NCI-H1930 (cell line): ENCODE measurements at places on chromosomes 4 and X.

- DNase-seq = no peak
Measured at GRCh38 chr4:72446353-72447055, 122.5 kb downstream of the ADAMTS3 start.

- no peak for DNase-seq
Measured at GRCh38 chr4:138298866-138299265, 56.7 kb upstream of the SLC7A11 start.

- no peak for DNase-seq
Measured at GRCh38 chr4:38687571-38688011, 23.6 kb downstream of the KLF3 start.

- DNase-seq = no peak
Measured at GRCh38 chr4:163948920-163949455, 454.5 kb downstream of the TMA16 start.

GRCh38 chr4:147984065-147984777 lies 252.3 kb downstream of the ARHGAP10 start:
- no peak for DNase-seq

- no peak for DNase-seq
Measured at GRCh38 chr4:76526585-76526990, 91.6 kb downstream of the SHROOM3 start.

DNA sequence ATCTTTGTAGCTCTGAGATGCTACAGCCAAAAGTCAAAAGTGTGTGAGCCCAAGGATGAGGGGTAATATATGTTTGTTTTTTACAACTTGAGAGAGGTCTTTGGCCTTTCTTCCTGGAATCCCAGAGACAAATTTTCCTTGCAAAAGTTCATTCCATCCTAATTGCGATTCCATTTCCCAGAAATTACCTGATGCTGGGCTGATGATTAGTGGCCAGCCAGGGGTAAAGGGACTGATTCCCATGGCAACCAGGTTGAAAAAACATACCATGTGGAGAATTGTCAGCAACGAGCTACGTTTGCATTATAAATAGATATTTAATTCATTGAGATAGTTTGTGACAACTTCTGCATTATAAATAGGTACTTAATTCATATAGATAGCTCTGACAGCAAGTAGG lies 17.8 kb downstream of the IGSF1 start:
- DNase-seq = no peak

GRCh38 chr4:119191505-119191904 lies 21.0 kb upstream of the USP53 start:
- DNase-seq = no peak

GRCh38 chr4:88753658-88754571 lies 56.3 kb upstream of the NAP1L5 start:
- DNase-seq = no peak

DNA sequence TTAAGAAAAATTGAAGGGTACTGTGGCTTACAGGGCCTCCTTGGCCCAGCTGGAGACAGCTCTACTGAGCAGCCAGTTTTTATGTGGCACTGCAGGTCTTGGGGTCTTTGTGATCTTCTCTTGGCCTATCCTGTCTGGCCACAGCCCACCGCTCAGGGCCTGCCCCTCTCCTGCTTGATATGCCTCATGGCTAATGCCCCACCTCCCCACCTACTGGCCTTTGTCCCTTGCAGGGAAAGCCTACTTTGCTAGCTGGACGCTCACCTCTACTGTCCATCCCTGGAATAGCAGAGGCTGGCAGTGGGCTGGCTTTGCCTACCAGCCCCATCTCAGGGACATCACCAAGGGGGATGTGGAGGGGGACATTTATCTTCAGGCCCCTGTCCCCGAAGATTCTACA lies 134.1 kb downstream of the PJA1 start:
- DNase-seq = no peak

DNA sequence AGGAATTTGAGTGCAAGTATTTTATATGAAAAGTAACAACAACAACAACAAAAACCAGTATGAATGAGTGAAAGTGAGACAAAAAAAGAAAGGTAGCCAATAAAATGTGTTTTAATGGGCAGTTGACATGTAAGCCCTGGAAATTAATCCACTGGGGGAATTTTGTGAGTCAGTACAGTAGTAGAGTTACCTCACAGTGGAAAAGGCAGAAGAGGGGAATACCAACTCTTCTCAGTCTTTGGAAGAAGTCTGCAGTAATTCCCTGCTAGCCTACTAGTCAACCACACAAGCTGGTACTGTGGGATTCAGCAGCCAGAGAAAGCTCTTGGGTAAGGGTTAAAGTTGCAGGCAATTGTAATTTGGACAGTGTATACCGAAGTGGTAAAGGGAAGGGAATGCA lies 76.3 kb upstream of the IL15 start:
- DNase-seq = no peak

DNA sequence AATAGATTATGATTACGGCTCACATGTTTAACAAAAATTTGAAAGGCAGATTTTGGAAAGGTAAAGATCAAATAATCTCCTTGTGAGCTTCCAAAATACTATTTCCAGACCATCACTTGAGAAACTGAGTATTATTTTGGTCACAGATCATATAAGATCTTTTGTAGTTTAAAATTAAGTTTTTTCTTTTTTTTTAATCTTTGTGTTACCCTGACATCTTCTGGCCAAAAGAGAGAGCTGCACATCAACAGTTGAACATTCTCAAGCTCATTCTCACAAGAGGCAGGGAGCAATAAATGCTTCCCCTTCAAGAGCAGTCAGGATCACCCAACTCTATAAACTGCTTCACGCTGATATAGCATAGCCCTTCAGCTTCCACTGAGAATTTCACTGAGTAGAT lies 15.9 kb downstream of the TMEM192 start:
- no peak for DNase-seq

- peak; percentile 80 for DNase-seq
Measured at GRCh38 chrX:54357414-54358377, at the start of gene WNK3. TSS of gene WNK3 (minus strand) at chrX:54358046.

DNA sequence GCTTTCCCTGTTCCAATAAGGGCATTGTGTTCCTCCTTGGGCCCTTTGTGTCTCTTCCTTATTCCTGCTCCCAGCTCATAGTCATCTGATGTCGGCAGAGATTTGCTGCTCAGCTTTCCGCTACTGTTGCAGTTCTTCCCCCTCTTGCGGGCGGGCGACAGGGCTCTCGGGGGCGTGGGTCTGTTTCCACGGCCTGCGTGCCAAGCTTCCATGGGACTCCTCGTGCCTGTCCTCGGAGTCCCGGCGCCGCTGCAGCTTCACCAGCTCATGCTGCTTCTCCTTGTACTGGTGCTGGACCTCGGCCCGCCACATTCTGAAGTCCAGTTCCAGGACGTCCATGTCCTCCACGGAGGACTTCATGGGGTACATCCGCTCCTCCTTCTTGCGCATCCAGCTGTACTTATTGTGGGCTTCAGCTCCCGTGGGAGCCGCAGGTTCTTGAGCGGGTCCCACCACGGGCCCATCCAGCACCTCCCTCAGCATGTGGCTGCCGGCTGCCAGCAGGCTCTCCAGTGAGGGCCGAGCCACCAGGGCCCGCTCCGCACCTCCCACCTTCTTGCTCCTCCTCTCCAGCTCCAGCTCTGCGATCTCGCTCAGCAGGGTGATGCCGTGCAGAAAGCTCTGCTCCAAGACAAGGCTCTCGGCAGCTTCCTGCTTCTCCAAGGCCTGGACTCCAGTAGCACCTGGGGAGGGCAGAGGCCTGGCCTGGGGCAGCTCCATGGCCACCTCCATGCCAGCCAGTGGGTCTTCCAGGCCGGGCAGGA lies 74.1 kb upstream of the UCP1 start:
- DNase-seq = no peak

DNA sequence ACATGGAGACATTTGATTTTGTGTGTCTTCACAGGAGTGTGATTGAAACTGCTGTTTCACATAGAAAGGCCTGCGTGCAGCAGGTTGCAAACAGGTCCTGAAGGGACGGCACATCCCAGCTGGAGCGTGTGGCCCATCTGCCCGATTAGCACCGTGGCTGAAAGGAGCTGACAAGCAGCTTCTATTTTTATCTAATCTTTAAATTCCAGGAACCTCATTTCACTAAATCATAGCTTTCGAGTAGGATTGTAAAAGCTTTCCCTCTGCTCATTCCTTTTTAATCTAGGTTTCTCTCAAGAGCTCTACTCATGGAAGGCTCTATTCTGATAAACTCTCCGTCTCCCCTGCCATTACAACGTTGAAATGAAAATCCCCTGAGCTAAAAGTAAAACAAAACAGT lies 106.8 kb downstream of the FSTL5 start:
- DNase-seq = no peak

GRCh38 chr4:17492058-17492741 lies 19.7 kb downstream of the QDPR start:
- DNase-seq = no peak

- DNase-seq = no peak
Measured at GRCh38 chr4:78707793-78708192, 68.4 kb upstream of the BMP2K start.

GRCh38 chrX:17020851-17021821 lies 74.7 kb downstream of the REPS2 start:
- DNase-seq = no peak

- no peak for DNase-seq
Measured at GRCh38 chr4:165175879-165176278, 31.5 kb upstream of the KLHL2 start.

DNA sequence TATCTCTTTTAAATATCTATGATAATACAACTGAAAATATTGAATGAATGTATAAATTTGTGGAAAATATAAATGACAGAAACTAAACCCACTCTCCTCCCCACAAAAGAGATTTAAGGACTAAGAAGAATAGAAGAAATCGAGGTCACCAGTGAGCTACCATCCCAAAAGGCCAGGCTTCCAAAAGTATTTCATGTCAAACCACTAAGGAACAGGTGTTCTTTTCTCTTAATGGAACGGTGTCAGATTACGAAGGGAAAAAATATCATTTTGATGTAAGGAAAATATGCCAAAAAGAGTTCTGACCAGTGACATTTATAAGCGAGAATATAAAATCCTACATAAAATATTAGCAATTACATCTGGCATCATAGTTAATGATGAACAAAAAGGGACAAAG lies 13.6 kb upstream of the TCEAL4 start:
- DNase-seq = no peak

GRCh38 chr4:184416913-184417734 lies 57.2 kb downstream of the IRF2 start:
- DNase-seq = no peak

- no peak for DNase-seq
Measured at GRCh38 chrX:46649421-46650260, 76.1 kb downstream of the CHST7 start.

DNA sequence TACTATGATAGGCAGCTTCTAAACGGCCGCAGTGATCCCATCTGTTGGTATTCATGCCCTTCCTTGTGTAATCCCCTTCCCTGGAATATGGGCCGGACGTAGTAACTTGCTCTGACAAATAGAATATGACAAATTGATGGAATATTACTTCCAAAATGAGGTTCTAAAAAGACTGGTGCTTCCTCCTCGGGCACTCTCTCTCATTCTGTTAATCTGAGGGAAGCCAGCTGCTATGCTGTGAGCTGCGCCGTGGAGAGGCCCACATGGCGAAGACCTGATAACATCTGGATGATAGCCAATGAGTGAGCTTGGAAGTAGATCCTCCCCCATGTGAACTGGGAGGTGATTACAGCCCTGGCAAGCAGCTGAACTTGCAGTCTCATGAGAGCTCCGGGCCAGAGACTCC lies 27.2 kb upstream of the SLC25A4 start:
- DNase-seq = no peak

- DNase-seq = no peak
Measured at GRCh38 chr4:184024637-184025036, 119.5 kb downstream of the STOX2 start.

GRCh38 chr4:12116009-12116552 lies 687.4 kb upstream of the HS3ST1 start:
- DNase-seq = no peak
